ENCODE measurements at places on chromosomes 4 and X.

- DNase-seq: no peak
- H3K4me3 ChIP-seq: no peak overlapping the region
- H3K36me3 ChIP-seq: no peaks in the 10 kb centered on the region
These were observed 11.7 kb downstream of the CTAG1B start for GRCh38 chrX:154607370-154607769.

DNA sequence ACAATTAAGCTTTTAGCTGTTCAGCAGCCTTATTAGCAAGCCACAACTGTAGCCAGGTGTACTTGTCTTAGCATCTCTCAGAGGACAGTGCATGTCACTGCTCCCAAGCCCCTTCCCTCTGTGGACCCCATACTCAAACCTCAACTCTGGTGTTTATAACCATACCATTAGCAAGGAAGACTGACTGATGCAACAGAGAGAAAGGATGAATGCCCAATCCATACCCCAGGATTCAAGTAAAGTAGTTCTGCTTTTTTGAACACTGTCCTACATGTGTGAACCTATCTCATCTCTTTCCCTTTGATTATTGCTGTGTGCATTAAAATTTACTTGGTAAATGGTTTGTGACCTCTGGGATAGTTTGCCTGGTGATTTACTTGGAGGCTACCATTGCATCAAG, 22.8 kb upstream of the CYBB start:
- peaks cover 17% of the 10 kb centered on the region for H3K4me1 ChIP-seq
- no peak overlapping the region for H3K4me3 ChIP-seq
- H3K27ac ChIP-seq: peak overlapping the region; percentile 39
- DNase-seq: no peak
- H3K36me3 ChIP-seq: no peaks in the 10 kb centered on the region

DNA sequence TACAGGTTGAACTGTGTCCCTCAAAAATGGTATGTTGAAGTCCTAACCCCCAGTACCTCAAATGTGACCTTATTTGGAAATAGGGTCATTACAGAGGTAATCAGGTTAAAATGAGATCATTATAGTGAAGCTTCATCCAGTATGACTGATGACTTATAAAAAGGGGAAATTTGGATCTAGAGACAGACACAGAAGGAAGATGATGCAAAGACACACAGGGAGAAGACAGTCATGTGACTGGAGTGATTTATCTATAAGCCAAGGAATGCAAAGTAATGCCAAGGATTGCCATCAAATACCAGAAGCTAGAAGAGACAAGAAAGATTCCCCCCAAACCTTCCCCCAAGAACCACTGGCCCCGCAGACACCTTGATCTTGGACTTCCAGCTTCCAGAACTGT, 155.2 kb downstream of the RBMX2 start:
- H3K4me3 ChIP-seq: no peak overlapping the region
- H3K36me3 ChIP-seq: no peaks in the 10 kb centered on the region
- DNase-seq: no peak
- H3K27ac ChIP-seq: no peak overlapping the region
- H3K4me1 ChIP-seq: no peaks in the 10 kb centered on the region

- no peaks in the 10 kb centered on the region for H3K27me3 ChIP-seq
- H3K4me3 ChIP-seq: no peak overlapping the region
- no peaks in the 10 kb centered on the region for H3K36me3 ChIP-seq
These were observed 387.0 kb downstream of the BCOR start for GRCh38 chrX:39710776-39711175.

GRCh38 chr4:147779451-147779850, 47.6 kb downstream of the ARHGAP10 start:
- H3K27me3 ChIP-seq: no peaks in the 10 kb centered on the region
- H3K4me1 ChIP-seq: peaks cover 29% of the 10 kb centered on the region
- H3K4me3 ChIP-seq: no peak overlapping the region

DNA sequence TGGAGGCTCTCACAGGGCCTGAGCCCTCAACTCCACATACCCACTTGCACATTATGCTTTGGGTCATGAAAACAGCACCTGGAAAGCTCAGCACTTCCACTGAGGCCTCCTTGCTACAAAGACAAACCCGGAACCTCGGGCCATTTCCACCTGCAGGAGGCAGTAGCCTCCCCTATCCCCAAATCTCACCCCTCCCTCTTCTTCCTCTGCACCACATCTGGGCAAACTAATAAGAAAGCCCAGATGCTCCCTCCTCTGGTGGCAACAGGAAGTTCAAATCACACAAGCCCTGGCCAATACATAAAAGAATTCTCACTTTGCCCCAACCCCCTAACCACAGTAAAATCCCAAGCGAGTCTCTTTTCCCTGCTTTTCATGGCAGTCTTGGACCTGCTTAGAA, 136.4 kb downstream of the MAPK10 start:
- no peaks in the 10 kb centered on the region for H3K36me3 ChIP-seq
- H3K27me3 ChIP-seq: no peaks in the 10 kb centered on the region
- no peak for DNase-seq
- no peak overlapping the region for H3K27ac ChIP-seq

GRCh38 chr4:150328496-150328895, 250.3 kb downstream of the DCLK2 start:
- DNase-seq: no peak
- H3K27me3 ChIP-seq: no peaks in the 10 kb centered on the region
- peaks cover 10% of the 10 kb centered on the region for H3K4me1 ChIP-seq
- no peak overlapping the region for H3K27ac ChIP-seq
- H3K4me3 ChIP-seq: no peak overlapping the region

DNA sequence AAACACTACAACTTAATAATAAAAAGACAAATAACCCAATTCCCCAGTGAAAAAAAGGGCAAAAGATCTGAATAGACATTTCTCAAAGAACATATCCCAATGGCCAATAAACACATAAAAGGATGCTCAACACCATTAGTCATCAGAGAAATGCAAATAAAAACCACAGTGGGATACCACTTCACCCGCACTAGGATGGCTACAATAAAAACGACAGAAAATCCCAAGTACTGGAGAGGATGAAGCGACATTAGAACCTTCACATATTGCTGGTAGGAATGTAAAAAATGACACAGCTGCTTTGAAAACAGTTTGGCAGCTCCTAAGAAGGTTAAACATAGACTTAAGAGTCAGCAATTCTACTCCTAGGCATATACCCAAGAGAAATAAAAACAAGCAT, 140.6 kb upstream of the ARX start:
- no peak overlapping the region for H3K27ac ChIP-seq
- H3K4me1 ChIP-seq: no peaks in the 10 kb centered on the region
- H3K36me3 ChIP-seq: no peaks in the 10 kb centered on the region
- DNase-seq: no peak
- peaks cover 20% of the 10 kb centered on the region for H3K27me3 ChIP-seq
